ENCODE measurements at places on chromosomes 2 and 18. TPM values are rescaled to one million over a fixed set of nuclear protein-coding genes. Genes with fewer than 3 reads are reported as not detected.

The STARD6 gene
- total RNA-seq = not detected

The CNGA3 gene
- total RNA-seq = 5.3 TPM

The RGPD4 gene
- total RNA-seq = not detected

The BMP10 gene
- total RNA-seq = not detected

The SLC9A4 gene
- 0.62 TPM for total RNA-seq

DNA sequence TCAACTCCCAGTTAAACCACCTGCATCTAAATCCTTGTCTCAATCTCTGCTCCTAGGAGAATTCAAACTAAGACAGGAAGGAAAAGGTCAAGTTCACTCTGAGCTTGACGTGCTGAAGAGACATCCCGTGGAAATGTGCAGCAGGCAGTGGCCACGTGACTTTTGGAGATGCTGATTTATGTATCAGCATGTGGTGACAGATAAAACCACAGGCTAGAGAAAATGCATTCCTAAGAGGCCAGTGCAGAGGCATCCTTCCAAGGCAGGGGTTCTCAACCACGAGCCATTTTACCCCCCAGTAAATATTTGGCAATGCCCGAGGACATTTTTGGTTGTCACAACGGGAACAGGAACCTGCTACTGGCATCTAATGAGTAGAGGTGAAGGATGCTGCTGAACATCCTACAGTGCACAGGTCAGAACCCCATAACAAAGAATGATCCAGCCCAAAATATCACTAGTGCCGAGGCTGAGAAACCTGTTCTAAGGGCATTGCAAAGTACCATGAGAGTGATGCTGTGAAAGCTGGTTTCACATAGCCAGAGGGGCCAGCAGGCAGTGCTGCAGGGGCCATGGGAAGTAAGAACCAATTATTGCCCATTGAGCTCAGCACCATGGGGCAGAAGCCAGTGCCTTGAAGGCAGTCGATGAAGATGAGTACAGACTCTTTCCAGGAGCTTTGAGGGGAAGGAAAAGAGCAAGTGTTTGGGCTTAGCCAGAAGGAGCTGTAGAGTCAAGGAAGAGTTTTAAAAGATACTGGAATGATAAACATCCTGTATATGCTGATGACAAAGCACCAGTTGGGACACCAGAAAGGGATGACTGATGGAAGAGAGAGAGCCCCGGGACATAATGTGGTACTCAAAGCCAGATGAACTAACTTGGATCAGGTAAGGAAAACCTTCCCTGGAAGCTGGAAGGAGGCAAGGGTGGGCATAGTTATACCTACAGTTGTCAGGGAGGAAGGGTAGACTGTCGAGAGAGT is 174.6 kb downstream of the HAUS1 start:
- DNase-seq = no peak

- DNase-seq = no peak
Observed at GRCh38 chr18:54389143-54389505, 31.4 kb downstream of the C18orf54 start.

DNA sequence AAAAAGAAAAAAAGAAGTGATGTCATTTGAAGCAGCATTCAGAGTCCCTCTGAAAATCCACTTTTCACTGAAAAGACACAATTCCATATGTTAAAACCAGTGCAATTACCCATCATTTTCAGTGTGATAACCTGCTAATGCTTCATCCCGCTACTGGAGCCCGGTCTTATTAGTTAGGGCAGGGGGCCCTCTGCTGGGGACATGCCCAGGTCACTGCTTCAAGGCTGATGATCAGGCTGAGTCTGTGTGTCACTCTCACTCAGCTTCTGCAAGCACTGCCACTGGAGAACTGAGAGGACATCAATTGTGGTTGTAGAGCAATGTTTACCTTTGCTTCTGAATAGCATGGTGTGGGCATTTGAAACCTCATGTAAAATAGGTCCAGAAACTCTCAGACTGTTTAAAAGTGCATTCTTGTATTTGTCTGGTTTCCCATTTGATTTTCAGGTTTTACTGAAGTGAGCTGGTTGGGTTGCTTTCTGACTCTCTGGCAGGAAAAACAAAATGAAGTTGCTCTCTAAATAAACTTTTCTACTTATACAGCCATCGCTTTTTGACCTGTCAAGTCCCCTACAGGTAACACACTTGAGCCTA is 49.2 kb upstream of the NXPH2 start:
- DNase-seq = peak; percentile 43

GRCh38 chr2:81940266-81940955 is 1635.9 kb upstream of the LRRTM1 start:
- DNase-seq = no peak

GRCh38 chr18:61765097-61765496 is 127.7 kb downstream of the RNF152 start:
- DNase-seq = no peak

DNA sequence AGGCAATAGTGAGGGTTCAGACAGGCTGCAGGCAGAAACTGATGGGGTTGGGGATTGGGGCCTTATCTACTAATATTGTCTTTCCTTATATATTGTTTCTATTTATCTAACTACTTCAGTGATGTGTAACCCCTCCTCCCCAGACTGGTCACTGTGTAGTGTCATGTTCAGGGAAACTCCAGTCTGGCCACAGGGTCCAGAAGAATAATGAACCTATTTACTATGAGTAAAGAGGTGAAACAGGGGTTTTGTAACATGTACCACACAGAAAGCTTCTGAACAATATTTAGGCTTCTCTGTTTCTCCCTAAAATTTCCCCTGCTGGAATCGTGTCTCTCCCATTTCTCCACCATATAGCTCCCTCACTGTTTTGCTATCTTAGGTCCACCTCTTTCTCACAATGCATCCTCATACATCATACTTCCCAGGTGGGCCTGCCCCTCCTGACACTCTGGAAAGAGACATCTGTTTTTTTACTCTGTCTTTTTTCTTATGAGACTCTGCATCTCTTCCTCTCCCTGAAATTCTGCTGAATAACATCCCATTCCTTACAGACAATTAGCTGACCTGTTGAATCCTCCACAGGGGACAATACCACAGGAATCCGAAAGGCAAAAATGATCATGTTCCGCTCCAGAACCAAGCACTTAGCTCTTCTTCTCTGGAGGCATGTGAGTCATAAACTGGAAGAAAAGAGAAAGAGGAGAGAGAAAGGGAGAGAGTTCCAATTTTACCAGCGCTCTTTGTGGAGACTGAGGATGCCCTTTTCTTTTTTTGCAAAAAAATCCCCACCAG is 154.8 kb downstream of the ZEB2 start:
- no peak for DNase-seq

DNA sequence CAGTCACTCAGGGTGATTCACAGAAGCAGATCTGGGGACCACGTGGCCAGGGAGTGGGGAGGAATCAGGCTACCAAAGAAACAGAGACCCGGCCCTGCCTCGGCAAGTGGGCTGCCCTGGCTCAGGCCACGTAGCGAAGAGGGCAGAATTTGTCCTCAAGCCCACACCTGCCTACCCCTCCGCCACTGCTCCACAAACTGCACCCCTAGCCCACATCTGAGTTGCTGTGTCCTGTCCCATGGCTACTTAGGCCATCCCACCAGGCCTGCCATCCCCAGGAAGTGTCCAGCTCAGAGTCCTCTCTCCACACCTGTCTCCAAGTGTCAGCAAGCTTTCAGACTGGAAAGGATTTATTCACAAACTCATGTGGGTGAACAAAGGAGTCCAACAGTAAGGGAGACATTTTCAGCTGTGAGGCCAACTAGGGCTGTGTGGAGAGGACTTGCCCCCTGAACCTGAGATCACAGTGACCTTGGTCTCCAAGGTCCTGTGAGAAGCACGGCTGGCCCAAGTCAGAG is 31.7 kb upstream of the ASPRV1 start:
- DNase-seq = no peak

DNA sequence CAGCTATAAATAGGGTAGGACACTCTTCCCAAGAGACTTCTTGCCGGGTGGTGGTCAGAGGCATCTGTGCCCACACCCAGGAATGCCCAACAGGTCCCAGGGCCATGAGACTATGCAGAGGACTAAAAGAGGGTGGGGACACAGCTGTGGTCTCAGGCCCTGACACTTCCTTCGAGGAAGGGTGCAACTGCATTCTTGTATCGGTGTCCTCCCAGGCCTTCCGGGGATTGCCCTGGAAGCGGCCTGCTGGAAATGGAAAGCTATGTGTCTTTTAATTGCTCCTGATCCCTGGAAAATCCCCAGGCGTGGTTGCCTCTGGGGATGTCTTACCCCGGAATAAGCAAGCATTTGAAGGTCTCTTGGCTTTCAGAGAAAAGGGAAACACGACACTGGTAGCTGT is 176.7 kb downstream of the SOX11 start:
- DNase-seq = no peak

DNA sequence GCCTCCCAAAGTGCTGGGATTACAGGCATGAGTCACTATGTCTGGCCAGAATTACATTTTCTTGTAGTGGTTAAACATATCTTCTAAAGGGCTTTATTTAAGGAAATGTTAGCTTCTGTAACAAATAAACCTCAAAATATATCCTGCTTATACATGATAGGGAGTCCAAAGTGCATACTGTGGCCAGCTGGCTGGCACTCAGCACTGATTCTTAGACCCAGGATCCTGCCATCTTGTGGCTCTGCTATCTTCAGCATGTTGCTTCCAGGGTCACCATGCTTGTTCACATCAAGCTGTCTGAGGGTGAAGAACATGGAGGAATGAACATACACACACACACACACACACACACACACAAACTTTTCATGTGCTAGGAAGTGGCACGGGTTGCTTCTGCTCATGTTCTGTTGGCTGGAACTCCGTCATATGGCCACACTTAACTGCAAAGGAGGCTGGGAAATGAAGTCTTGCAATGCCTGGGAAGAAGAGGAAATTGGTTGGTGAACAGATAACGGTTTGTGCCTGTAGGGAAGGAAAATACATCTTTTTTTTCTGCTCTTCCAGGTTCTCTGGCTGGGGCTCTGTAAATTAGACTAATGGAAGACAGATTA is 40.0 kb downstream of the NPPC start:
- no peak for DNase-seq

DNA sequence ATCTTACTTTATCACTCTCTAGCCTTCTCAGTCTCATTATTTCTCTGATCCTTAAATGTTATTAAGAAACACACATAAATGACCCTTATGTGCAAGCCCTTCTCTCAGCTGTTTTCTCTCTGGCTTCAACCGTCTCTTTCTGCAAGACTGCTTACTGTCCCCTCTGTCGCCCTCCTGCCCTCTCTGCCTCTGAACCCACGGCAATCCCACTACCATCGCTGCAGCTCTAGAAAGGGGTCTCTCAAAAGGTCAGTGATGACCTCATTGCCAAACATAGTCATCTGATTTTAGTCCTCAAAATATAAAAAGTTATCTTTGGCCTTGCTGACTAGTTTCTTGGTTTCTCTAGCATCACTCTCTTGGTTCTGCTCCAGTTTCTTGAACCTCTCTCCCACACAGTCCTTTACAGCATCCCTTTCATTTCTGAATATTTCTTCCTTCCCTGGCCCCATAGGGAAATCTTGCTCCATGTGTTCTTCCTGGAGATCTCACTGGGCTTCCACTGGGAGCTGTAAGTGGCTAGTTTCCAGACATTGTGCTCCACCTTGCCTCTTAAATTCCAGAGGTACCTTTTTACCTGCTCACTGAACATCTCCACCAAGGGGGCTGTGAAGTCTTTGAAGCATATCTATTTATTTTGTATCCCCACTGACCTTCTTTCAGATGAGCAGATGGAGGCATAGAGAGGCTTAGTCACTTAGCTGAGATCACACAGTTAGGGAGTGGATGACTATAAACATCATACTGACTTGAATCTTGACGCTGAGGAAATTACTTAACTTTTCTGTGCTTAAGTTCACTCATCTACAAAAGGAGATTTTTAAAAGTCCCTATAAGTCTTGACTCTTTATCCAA is 96.2 kb downstream of the PDE1A start:
- no peak for DNase-seq
